Esophagus muscularis mucosa (tissue), 4 donors: ENCODE measurements at places on chromosomes 6 and 20.

- no peak for DNase-seq
These were observed 287.1 kb downstream of the BTBD9 start for GRCh38 chr6:38352636-38353035.

- DNase-seq = no peak
These were observed 36.1 kb downstream of the SLC22A2 start for GRCh38 chr6:160222491-160222890.

DNA sequence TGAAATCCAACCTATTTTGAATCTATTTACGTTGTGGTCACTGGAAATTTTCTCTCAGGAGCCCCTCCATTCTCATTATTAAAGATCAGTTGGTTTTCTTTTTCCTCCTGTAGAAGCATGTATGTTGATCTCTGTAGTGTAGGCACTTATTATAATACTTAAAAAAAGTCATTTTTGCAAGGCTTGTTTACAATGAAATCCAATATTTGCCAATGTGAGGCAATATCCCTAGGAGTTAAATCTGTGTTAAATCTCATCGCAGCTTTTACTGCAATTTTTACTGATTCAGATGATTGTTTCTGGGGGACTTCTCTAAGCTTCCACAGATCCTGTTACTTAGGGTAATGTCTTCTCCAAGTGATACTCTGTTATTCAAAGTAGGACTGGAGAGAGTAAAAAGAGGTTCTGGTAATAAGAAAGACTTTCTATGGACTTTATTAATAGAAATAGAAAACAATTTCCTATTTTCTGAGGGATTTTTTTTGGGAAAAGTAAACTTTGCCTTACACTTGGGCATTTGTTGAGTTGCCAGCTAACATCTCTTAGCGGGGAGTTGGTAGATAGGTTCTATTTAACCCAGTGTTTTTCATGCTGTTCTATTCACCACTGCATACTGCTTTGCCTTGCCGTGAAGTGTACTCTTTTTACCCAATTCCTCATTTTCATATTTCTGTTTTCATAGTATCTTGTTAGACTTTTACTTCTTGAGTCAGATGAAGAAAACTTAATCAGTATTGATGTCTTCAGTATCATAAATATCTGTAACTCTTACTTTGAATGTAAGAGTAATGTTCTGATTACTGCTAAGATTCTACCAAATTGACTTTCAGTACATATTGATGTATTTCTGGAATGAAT is 48.6 kb downstream of the CDKAL1 start:
- DNase-seq = no peak

DNA sequence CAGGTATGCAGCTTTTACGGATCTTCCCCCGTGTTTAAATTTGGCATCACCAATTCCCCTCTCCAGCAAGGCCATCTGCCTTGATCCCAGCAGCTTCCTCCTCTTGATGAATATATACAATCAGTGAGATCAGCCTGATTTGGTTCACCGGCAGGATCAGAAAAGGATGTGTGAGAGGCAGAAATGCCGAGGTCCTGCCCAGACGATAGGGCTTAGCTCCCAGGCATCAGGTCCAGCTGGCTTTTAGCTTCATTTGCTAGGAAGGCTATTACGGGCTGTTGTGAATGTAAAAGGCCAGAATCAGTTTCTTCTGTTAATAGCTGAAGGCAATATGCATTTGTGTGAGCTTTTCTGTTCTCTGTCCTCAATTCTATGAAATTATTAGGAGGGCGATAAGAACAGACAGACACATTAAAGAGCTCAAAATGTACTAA is 372.8 kb downstream of the BTBD9 start:
- DNase-seq = no peak

- peak; percentile 96 for DNase-seq
These were observed 6.5 kb upstream of the SLC24A3 start for GRCh38 chr20:19205981-19206396.

DNA sequence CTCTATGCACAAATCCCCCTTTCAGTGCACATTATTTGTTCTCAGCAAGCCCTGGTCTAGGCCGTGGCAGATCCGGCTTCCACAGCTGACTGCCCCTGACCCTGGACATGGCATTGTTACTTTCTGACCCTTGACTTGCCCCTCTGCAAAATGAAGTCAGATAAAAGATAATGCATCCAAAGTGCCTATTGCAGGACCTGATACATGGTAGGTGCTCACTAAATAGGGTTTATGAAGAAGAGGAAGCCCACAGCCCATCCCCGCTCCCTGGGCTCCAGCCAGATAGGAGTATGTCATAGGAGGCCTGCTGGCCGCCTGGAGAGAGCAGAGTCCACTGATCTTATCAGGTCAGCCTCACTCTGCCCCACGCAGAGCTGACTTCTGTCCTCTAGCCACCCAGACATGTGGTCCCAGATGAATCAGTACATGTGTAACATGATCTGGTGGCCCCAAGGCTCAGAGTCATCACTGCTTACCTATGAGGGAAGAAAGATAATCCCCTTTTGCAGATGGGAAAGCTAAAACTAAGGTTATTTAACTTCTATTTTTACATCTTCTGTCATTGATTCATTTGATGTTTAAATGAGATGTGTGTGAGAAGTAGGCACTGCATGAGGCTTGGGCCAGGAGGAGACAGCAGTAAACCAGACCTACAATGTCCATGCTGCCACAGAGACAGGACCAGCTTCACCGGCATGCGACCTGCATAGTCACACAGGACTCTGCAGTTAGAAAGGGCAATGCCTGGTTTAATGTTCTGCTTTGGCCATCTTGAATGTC is 20.4 kb downstream of the MAFB start:
- DNase-seq = no peak

DNA sequence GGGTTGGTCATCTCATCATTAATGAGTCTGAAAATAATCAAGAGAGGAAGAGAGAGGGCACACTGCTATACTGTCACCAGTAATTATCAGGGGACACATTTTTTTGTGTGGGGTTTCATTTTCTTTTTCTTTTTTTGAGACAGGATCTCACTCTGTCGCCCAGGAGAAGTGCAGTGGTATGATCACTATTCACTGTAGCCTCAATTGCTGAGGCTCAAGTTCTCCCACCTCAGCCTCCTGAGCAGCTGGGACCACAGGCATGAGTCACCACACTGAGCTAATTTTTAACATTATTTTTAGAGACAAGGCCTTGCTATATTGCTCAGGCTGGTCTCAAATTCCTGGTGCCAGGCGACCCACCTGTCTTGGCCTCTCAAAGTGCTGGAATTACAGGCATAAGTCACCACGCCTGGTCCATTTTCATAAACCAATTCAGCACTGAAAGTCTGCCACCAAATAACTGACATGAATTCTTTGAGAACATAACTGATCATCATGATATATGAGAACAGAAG is 43.3 kb downstream of the EPHA7 start:
- no peak for DNase-seq

- no peak for DNase-seq
These were observed 13.7 kb downstream of the PXT1 start for GRCh38 chr6:36428911-36429310.

DNA sequence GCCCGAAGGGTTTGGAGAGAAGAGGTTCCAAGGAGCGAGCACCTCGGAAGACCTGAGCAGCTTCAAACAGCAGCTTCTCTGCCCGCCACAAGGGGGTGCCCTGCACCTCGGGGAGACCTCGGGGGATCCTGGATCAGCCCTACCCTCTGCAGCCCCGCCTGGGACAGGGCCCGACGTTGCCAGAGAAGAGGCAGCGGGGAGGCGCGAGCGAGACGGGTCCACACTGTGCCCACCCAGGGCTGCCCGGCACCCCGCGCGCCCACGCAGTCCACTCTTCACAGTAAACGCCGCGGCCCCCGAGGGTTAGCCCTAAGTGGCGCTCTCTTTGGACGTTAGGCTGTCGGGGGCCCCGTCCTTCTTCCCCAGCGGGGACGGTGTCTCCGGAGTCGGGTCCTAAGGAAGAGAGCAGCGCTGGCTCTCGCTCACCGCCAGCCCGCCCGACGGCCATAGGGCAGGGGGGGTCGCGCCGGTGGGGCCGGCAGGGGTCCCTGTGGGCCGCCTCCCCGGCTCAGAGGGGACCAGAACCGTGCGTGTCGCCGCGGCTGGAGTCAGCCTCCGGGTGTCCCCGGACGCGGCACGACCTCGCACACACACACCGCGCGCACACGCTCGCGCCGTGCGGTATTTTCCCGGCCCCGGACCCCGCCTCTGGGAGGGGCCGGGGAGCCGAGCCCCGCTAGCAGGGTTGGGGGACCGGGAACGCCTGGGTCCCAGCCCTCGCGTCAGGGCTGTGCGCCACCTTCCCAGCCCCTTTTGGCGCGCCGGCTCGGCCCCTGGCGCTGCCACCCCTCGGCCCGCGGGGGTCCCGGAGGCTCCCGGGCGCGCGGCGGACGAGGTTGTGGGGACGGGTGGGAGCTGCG is 929 bp downstream of the CDH22 start:
- no peak for DNase-seq

DNA sequence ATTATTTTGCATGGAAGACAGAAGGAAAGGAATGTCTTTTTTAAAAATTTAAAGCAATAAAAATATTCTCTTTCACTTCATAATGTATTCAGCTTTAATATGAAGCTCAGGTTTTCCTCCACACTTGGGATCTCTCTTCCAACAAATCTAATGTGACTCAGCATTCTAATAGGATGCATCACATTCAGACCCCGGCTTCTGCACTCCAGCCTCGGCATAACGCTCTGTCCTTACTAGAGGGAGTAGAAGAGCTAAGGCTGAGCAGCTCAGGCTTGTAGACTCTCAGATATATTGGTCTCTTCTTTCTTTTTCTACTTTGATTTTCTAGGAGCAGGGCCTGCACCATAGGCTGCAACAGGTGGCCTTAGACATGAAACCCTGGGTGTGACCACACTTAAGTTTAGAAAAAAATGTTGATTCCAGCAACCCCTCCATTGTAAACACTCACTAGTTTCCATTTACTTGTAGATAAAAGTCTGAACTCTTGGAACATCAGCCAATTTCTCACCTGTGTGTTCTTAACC is 161.7 kb downstream of the PAK5 start:
- no peak for DNase-seq

GRCh38 chr20:37902504-37903313 is at the start of gene VSTM2L:
Gene VSTM2L, plus strand, starts transcription at chr20:37903127. Its CDS starts 224 bp downstream, at chr20:37903351.
- DNase-seq = no peak

GRCh38 chr6:6543181-6543879 is 45.2 kb upstream of the LY86 start:
- no peak for DNase-seq

GRCh38 chr6:119517428-119517827 is 167.9 kb upstream of the MAN1A1 start:
- DNase-seq = no peak

- no peak for DNase-seq
These were observed 64.0 kb downstream of the RSPO3 start for GRCh38 chr6:127182501-127182900.

DNA sequence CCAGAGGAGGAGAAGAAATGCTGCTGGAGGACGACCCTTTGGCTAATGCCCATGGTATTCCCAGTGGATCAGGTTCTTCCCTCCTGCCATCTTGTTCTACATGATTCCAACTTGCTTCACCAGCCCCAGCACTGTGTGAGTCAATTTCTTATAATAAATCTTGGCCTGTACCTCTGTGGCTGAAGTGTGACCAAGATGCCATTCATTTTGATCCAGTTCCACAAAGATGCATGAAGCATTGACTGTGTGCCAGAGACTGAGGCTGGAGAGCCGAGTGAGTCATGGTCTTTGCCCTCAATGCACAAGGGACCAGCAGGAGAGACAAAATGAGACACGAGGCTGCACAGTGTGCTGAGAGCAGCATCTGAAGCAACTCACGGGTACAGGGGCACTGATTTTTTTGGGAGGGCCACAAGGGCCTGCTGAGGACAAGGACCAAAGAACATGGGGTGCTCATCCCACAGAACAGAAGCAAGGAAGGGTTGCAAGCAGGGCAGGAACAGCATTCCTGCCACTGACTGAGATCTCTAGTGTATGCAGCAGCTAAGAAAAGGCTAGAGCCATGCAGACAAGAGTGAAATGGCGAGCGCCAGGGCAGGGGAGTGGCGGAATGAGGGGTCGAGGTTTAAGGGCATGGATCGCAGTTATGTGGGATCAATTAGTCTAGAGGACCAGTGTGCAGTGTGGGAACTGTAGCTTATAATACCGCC is 207.0 kb downstream of the THBS2 start:
- DNase-seq = peak; percentile 79

GRCh38 chr6:153083869-153084268 is 47.2 kb downstream of the RGS17 start:
- DNase-seq = no peak

- DNase-seq = no peak
These were observed 58.0 kb downstream of the SULF2 start for GRCh38 chr20:47727170-47727880.

DNA sequence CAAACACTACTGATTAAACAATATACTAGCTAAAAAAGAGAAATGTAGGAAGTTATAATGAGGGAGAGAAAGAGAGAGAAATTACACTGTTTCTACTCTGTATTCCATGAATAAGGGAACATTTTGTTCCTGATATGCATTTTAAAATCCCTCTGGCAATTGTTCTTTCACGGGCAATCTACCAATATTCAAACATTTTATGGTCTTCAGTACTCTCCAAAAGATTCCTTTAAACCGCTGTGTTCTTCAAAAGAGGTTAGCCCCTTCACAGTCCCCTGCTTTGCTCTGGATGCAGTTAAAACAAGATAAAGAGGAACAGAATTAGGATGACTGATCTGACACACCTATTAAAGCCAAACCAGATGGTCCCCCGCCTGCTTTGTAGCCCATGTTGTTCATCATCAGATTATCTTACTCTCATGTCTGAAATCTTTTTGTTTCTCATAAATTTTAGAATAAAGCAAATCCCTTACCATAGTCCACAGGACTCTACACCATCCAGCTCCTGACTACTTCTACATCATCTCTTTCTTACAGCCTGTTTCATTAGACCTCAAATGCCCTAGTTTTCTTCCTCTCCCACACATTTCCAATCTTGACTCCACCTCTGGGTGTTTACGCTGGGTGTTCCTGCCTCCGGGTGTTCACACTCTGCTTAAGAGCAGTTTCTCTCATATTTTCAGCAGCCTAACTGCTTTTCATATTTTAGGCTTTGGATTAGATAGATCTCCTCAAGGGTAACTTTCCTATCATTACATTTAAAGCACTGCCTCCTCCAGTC is 399.7 kb downstream of the COL12A1 start:
- no peak for DNase-seq

- no peak for DNase-seq
These were observed 18.0 kb downstream of the TCFL5 start for GRCh38 chr20:62843656-62844055.

DNA sequence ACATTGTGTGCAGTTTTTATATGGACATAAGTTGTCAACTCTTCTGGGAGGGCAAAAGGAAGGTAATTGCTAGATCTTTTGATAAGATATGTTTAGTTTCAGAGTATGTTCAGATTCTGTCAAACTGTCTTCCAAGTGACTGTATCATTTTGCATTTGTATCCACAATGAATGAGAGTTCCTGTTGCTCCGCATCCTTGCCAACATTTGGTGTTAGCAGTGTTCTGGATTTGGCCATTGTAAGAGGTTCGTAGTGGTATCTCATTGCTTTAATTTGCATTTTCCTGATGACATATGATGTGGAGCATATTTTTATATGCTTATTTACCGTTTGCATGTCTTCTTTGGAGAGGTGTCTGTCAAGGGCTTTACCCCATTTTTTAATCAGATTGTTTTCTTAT is 150.2 kb downstream of the CDKAL1 start:
- no peak for DNase-seq

DNA sequence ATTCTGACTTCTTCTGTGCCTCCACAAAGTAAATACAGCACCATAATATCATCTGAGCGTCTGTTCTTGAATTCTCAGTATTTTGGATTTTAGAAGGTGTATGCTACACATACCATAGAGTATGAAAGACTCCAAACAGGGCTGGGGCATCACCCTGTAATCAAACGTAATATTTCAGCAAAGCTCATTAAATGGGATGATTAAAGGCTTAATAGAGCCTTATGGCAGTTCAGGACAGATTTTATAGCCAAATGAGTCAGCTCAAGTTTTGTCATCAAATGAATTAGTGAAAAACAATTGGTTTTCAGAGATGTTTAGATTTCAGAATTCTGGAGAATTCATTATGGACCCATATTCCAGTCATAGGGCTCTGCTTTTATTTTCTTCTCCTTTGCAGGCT is 68.9 kb downstream of the TULP4 start:
- DNase-seq = no peak
